Activated CD4-positive, alpha-beta T cell treated with anti-CD3 and anti-CD28 coated beads, Interleukin-2, amount 50 U/mL, for 48 hours (primary cell): ENCODE measurements at places on chromosomes 7 and 10.

DNA sequence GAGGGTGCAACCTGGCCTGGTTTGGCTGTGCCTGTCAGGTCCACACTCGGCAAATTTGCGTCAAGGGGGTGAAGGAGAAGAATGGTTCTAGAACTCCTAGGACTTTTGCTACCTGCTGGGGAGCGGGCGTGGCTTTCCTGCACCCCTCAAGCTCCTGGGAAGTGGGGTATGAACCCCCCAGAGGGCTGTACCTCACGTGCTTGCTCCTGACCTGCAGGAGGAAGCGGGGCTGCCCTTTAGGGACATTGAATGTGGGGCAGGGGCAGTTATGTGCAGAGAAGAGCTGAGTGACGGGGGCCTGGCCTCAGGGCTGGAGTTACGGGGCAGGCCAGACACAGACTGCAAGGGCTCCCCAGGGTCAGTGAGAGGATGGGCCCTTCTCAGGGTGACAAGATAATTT is 61.4 kb upstream of the GNA12 start:
- DNase-seq, result no peak

DNA sequence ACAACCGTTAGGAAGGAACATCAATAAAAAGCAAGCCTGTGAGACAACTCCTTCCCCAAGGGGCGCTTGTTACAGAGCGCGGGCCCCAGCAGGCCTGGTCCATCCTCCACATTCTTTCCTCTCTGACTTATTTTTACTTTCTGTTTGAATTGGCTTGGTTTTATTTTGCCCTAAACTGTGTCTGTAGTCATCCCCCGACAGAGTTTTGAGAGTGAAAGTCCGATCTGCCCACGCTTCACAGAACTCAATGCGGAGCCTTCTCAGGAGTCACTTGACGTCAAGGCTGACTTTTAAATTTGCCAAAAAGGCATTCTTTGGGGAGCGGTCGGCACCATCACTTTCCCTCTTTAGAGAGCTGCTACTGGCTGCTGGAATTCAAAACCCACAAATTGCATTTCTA is 150.1 kb upstream of the KLF6 start:
- peak; percentile 76 for DNase-seq

GRCh38 chr7:29609162-29610037 is 45.8 kb downstream of the PRR15 start:
- no peak for DNase-seq

DNA sequence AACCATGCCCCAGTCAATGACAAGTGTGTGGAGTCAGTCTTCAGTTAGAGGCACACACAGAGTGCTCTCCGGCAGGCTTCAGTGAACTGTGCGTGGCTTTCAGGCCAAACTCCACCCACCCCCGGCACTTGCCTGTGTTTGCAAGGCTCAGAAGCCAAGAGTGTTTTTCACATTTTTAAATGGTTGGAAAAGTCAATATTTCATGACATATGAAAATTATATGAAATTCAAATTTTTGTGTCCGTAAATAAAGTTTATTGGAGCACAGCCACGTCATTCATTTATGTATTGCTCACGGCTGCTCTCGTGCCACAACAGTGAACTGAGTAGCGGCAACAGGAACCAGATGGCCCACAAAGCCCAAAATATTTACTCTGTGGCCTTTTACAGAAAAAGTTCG is 104.7 kb downstream of the SFMBT2 start:
- no peak for DNase-seq

DNA sequence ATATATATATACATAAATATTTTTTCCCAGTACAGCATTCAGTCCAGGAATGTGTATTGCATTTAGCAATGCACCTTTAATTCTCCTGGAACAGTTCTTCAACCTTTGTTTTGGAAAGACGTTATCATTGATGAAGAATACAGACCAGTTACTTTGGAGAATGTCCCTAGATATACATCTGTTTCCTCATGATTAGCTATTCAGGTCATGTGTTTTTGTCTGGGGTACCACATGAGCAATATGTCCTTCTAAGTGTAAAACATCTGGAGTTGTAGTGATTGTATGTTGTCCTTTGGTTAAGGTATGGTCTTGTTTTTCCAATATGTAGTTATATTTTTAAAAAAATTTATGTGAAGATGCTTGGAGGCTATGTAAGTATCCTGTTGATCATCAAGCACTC is 10.2 kb downstream of the BZW2 start:
- no peak for DNase-seq

GRCh38 chr10:68096913-68097516 is 12.3 kb upstream of the MYPN start:
- no peak for DNase-seq

- no peak for DNase-seq
These were observed 287.8 kb upstream of the CDC14C start for GRCh38 chr7:48636391-48637015.

DNA sequence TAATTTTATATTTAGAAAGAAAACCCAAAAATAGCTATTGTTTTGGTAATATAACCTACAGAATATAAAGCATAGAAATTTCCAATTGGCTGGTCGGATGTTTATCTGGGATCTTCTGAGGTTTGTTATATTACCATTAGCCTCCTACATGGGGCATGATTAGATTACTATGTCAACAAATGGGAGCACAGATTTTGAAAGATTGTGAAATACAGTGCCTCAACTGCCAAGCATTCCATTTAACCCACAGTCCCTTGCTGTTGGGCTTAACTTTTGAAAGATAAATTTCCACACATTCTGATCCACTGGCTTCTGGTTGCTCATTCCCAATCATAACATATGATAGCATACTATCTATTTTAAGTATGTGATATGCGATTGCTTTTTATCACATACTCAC is 455.4 kb upstream of the C7orf33 start:
- no peak for DNase-seq

GRCh38 chr10:36766415-36766810 is 359.0 kb upstream of the ANKRD30A start:
- DNase-seq, result no peak

DNA sequence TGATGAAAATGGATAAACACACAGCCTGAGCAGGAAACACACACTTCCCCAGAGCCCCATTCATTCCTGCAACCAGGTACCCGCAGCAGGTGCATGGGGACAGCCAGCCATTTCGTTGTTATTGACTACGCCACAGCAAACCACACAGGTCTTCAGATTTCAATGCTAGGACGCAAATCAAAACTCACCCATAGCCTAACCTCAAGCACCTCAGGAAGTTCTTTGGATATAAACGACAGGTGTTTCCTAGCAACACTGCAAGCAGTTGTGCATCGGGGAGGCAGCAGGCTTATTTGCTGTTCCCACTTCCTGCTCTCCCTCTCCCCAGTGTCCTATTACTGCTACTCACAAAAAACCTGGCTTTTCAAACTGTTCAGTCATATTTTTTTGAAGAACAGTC is 176.5 kb upstream of the FRMD4A start:
- no peak for DNase-seq

GRCh38 chr7:133365917-133366316 is 113.0 kb downstream of the EXOC4 start:
- DNase-seq, result no peak
